ENCODE measurements at places on chromosomes 12 and 14. TPM values are rescaled to one million over a fixed set of nuclear protein-coding genes. Genes with fewer than 3 reads are reported as not detected.

GDF3 gene
- not detected for total RNA-seq

POTEM gene
- not detected for total RNA-seq

ZFYVE1 gene
- total RNA-seq = 9.4 TPM

TAS2R7 gene
- not detected for total RNA-seq

SPX gene
- 1.5 TPM for total RNA-seq

GPATCH2L gene
- total RNA-seq = 31.9 TPM

ACADS gene
- total RNA-seq = 8.5 TPM

EML5 gene
- 0.72 TPM for total RNA-seq

CSAD gene
- 4.5 TPM for total RNA-seq

MYG1 gene
- 61.8 TPM for total RNA-seq

CLEC4D gene
- total RNA-seq = not detected

Measured in hair follicular keratinocyte (primary cell).